ENCODE measurements at places on chromosomes 3 and 15.

DNA sequence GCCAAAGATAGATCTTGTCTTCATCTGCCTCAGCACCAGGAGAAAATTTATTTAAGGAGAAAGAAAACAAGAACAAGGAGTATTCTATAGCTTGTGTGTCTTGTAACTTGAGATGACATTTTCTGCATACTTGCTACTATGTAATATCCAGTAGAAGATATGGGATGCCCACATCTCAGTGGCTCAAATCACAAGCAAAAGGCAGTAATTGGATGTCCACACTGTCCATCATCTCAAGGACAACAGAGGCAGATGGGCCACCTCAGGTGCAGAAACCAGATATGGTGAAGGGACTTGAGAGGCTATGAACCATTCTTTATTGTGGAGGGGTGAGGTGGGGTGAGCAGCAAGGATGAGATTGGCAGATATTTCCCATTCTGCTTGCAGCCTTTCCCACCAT is 309.0 kb downstream of the GBE1 start:
- DNase-seq = no peak

GRCh38 chr15:84911879-84912660 is 27.6 kb downstream of the SLC28A1 start:
- no peak for DNase-seq

DNA sequence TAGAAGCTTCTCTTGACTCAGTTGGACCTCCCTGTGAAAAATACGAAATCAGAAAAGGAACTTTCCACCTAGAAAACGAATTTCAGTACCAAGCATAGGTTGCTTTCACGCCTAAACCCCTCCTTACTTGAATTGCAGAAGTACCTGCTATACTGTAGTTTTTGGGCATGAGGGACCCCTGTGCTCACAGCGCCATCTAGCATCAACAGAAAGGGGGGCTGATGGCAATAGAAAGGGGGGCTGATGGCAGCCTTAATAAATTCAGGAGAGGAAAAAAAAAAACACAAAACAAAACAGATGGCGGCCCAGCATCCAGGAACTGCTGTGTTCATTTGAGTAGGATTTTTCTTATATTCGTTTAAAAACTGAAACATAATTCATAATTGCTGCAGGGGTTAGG is 96.7 kb downstream of the NPAP1 start:
- no peak for DNase-seq

DNA sequence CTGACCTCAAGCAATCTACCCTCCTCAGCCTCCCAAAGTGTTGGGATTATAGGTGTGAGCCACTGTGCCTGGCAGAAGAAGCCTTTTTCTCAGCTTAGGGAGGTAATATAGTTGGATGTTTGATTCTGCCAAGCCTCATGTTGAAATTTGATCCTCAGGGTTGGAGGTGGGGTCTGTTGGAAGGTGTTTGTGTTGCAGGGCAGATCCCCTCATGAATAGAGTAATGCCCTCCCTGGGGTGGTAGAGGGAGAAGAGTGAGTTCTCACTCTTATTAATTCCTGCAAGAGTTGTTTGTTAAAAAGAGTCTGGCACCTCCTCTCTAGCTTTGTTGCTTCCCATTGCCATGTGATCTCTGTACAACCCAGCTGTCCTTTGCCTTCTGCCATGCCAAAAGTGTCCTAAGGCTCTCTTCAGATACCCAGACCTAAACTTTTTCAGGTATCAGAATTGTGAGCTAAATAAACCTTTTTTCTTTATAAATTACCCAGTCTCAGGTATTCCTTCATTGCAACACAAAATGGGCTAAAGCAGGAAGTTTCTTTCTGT is 16.4 kb downstream of the NECTIN3 start:
- DNase-seq = no peak

GRCh38 chr3:70065696-70066253 is 66.2 kb downstream of the SAMMSON start:
- no peak for DNase-seq

GRCh38 chr15:58678683-58679082 is 70.8 kb downstream of the ADAM10 start:
- DNase-seq = no peak

DNA sequence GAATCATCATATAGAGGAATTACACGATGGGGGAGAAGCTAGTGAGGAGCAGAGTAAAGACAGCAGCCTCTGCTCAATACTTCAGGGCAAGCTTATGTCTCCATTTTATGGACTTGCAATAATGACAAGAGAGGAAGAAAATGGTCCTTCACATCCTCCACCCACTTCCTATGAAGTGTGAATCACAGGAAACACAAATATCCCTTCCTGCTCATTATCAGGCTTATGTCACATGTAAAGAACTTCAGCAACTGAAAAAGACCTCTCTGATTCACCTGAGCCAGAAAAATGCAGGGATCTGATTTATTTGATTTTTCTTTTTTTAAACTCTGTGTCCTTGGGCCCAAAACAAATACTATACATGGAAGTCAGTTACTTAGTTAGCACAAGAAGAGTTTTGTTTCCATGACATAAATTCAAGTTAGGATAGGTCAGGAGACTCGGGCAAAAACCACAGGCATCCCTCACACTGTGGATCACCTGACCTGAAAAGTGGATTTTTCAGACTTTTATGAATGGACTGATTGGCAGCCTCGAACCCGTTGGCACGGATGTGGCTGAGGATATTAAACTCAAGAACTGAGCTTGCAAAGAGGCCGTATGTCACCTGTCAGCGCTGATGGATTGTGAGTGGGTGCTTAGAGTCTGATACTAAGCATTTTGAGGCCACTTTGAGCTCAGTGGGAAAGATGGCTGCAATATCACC is 620.8 kb upstream of the MDFIC2 start:
- no peak for DNase-seq

- DNase-seq = no peak
Observed at GRCh38 chr3:178060407-178060806, 475.8 kb upstream of the KCNMB2 start.

- no peak for DNase-seq
Observed at GRCh38 chr15:86556396-86557017, 476.8 kb downstream of the AGBL1 start.

DNA sequence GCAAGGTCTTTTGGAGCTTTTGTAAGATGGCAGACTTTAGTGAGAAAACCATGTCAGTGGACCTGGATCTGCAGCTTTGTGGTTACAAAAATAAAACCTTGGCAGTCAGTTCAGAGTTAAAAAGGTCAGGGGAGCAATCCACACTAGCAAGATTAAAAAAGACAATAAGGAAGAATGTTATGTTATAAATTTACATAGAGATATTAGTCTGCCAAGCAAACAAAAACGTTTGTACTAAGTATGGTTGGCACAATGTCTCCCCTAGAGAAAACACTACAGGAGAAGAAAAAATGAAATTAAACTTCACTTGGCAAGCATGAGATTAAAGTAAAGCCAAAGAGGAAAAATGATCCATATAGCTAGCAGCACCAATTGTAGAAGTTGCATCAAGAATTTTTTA is 205.0 kb downstream of the LSAMP start:
- no peak for DNase-seq

- no peak for DNase-seq
Observed at GRCh38 chr3:191688756-191689433, 227.9 kb downstream of the PYDC2 start.

GRCh38 chr15:27662892-27663291 is 436.2 kb downstream of the OCA2 start:
- no peak for DNase-seq

GRCh38 chr3:111904376-111905241 is 45.5 kb downstream of the PHLDB2 start:
- no peak for DNase-seq

GRCh38 chr3:61081554-61081953 is 169.7 kb downstream of the FHIT start:
- no peak for DNase-seq

Data from CD4-positive, alpha-beta T cell (primary cell).